Bone marrow (tissue), 2 donors: ENCODE measurements at places on chromosomes 12 and 14.

DNA sequence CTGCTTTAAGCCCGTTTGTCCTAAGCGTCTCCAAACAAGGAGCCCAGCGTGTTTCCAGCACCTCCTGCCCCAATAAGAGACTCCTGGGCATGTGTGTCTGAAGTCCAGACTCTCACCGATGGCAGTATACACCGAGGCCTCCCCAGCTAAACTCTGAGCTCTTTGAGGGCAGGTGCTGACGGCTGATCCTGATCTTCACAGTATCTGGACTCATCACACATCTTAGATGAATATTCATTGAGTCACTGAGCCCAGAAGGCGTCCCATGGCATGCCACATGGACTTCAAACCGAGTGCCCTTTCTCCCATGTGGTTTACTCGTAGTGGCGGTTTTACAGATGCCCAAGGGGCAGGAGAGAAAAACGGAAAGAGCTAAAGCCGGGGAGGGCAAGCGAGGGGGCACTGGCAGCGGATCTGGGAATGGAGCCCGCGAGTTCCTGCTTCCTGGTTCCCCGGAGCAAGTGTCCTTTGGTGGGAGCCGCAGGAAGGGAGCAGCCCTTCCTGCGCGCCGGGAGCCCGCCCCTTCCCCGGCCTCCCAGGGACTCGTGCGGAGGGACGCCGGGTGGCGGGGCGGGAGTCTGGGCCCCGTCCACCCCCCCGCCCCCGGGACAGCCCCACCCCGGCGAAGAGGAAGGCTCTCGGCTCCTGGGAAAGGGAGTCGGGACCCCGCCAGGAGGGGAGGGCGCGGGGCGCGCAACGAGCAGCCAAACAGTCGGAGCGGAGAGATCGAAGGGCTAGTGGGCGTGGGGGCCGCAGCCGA, 585 bp upstream of the TEAD4 start:
- DNase-seq: no peak

DNA sequence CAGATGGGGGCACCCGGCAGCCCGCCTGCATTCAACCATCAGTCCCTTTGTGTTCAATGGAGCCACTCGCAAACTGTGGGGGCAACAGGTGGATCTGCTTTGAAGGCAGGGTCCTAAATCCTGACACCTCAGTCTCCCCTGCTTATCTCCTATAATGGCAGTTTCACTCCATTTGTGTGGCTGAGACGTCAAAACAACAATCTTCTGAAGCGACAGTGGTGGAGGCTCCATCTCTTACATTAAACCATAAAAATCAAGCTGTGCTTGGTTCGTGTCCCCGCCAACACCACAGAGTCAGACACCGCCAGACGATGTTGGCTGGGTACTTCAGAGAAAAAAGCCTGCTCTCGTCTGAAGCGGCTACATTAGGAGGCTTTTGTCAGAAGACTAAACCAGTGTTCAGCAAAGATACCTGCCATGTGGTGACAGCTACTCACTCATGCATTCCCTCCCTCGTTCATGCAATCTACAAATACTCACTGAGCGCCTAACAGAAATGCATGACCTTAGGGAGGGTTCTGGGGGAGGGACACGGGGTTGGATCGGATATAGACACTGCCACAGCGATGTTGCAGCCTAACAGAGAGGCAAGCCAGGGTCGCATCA, 253.9 kb downstream of the FOXN3 start:
- DNase-seq: no peak

- DNase-seq: peak; percentile 22
Observed at GRCh38 chr12:107320929-107321631, 227.7 kb upstream of the CRY1 start.

GRCh38 chr12:120917748-120918147, 13.6 kb upstream of the SPPL3 start:
- DNase-seq: no peak

DNA sequence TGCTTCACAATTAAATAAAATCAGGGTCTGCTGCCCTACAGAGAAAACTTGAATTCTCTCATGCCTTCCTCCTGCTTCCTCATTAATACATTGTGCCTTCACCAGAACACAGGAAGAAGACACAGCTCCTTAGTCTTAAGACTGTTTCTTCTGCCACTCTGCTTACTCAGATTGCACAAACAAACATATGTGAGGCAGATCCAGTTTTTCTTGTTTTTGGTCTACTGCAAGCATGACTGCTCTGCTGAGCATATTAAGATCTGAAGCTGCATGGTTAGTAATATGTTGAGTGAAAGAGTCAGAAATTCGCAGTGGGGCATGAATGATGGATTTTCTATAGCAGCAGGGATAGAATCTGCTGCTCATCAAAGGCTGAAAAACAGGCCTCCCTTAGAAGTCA, 321.1 kb upstream of the STXBP6 start:
- no peak for DNase-seq

DNA sequence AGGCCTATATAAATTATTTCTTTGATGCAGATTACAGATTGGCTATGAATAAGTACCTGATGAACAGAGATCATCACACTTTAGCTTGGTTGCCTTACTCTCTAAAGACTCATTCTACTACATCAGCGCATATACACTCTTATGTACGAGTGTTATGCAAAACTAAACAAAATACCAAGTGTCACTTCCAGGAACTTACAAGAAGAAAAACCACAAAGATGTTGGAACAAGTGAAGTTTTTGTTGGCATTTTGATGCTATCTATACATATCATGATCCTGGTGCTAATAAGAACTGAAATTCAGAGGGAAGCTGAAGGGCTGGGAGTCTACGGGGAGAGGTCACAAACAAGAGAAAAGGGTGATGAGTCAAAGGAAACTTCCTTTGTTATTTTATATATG, 47.9 kb upstream of the CERS5 start:
- DNase-seq: no peak

DNA sequence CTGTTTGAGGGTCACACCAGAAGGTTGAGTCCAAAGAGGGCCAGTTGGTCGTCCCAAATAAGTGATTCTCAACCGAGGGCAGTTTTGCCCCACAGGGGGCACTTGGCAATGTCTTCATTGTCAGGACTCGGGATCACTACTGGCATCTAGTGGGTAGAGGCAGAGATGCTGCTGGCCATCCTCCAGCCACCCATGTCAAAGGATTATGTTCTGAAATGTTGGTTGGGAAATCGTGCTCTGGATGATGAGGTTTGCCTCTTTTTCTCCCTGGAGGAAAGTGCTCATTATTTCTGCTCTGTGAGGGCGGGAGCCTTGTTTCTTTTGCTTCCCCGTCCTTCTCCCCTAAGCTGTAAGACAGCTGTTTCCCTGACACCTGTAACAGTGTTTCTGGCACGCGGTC, 3.6 kb downstream of the ZNF839 start:
- no peak for DNase-seq

DNA sequence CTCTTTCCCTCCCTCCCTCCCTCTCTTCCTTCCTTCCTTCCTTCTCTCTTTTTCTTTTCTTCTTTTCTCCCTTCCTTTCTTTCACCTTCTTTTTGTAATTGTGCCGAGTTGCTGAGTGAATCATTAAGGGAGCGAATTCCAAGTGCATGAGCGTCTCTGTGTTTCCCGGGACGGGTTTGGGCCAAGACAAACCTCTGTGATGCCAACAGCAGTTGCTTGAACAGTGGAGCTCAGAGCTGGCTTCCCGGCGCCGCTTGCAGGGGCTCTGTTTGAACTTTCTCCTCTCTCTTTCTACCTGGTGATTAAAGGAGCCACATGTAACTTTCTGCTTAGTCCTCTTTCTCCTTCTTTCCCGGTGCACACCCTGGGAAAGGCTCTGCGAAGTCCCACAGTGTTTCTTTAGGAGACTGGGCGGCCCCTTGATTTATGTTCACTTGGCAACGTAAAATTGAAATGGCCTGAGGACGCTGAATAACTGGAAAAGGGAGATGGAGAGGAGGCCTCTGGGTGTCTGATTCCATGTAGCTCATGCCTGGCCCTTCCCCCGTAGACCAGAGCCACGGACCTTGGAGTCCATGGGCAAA, 33.7 kb upstream of the MAP1LC3B2 start:
- no peak for DNase-seq

GRCh38 chr14:61566537-61567225, 128.6 kb upstream of the HIF1A start:
- no peak for DNase-seq

DNA sequence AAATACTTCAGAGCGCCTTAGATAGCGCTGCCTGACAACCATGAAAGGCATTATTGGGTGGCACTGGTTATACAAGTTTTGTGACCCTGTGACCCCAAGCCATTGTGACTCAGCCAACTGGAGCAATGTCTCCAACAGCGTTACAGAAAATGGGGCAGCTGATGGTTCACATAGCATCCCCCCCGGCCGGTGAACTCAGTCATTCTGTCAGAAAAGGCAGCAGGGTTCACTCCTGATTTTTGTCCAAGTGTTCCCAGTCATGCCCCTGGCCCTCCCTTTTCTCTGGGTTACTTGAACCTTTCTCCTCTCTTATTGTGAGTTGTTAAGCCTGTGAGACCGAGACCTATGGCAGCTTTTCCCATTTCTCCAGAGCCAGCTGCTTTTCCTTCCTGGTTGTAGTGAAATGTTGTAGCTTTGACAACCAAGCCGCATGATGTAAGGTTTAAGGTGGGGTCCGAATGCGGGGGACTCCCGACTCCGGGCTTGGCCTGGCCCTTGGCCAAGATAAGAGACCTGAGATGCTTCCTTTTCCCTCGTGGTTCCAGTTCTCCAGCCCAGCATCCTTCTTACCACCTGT, 22.0 kb downstream of the CD9 start:
- DNase-seq: no peak

DNA sequence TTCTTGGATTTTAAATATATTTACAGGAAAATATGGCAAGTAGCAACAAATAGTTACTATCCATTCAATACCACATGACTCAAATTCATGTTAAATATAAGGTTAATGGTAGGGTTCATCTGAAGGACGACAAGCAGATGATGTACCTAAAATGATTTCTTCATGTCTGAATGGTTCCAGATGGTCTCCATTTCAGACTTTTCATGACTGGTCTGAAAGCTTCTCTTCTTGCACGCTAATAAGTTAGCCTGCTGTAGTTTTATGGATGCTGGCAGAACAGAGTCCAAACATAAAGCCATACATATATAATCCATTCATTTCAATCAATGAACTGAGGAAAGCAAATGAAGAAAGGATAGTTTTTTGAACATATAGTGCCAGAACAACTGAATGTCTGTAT, 257.0 kb upstream of the MGAT4C start:
- DNase-seq: no peak

- no peak for DNase-seq
Observed at GRCh38 chr14:89669193-89669592, 252.2 kb upstream of the FOXN3 start.

DNA sequence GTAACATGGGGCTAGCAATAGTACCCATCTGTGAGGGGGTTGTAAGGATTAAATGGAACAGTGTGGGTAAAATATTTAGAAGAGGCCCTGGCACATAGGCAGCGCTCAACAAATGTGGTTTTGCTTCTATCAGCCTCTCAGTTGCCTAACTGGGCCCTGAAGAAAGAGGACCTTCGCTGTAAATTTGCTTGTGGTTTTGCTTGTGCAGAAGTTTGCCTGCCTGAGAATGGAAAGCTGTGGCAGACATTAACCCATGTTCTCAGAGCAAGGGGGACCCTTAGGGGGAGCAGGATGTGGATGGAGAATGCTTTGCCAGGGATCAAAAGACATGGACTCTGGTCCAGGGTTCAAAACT, 160.1 kb downstream of the BRMS1L start:
- DNase-seq: no peak

- DNase-seq: no peak
Observed at GRCh38 chr14:61568572-61569011, 126.7 kb upstream of the HIF1A start.

DNA sequence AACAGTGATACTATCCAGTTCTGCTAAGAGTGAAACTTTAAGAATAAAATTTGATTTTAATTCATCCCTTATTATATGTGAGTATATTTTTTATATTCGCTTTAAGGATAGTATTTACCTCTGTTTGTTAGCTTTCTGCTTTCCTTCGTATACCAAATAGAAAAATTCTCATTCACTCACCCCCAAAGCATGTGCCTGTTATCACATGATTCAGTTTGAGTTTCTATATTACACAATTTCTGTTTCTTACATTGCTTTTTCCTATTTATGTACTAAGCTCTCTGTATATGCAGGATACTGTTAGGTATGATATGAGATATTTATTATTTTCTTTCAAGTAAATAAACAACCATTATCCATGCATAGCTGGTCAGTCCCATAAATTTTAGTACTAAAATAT, 275.2 kb downstream of the FBXL14 start:
- no peak for DNase-seq

DNA sequence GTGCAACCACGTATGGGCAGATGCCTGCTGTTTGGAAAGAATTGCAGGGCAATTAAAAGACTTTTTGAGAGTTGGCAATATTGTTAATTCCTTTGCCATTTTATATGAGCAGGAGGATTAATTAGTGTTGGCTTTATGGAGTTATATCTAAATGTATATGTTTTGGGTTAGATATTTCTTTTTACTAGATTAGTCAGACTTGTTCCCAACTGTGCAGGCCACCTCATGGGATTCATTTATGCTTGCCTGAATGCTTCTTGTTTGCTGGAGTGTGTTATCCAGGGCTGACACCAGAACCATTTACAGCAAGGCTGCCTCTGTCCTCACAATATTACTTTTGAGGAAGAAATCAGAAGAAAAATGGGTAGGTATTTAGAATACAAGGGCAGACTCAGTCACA, 192.5 kb downstream of the KTN1 start:
- DNase-seq: no peak

- no peak for DNase-seq
Observed at GRCh38 chr14:76090616-76091391, 60.9 kb upstream of the GPATCH2L start.

GRCh38 chr14:104048758-104049507, 36.6 kb upstream of the ASPG start:
- no peak for DNase-seq

DNA sequence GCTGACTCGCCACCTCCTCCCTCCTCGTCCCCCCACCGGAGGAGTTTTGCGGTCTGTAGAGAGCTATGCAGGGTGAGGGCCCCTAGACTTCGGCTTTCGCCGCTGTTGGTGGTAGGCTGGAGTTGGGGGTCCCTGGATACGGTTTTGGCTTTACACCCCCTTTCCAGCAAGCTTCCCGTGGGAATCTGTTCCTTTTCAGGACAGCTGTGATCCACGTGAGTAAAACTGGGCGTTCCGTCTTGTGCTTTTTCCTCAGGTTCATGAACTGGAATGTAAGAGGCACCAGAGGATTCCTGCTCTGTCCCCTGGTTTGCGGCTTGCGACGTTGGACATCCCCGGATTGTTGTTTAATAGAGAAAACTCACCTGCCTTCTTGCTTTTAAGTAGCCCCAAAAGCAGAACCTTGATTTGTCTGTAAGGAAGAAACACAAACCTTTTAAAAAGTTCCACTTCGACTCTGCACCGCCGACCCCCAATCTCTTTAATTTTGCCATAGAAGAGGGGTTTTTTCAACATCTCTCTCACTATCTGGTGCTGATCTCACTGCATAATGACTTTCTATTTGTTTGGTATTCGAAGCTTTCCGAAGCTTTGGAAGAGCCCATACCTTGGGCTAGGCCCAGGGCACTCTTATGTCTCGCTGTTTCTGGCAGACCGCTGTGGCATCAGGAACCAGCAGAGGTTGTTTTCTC, 490 bp downstream of the PRORP start:
- no peak for DNase-seq

GRCh38 chr12:94767956-94768355, 117.6 kb upstream of the TMCC3 start:
- no peak for DNase-seq
